ENCODE measurements at places on chromosomes 1 and 21.
A peak's percentile ranks its signal among the peaks of the same experiment; 100 is the strongest.

GRCh38 chr1:241531195-241532161, 700 bp upstream of the KMO start:
- DNase-seq: no peak

GRCh38 chr1:19073311-19074186, 117.1 kb upstream of the IFFO2 start:
- DNase-seq: no peak

DNA sequence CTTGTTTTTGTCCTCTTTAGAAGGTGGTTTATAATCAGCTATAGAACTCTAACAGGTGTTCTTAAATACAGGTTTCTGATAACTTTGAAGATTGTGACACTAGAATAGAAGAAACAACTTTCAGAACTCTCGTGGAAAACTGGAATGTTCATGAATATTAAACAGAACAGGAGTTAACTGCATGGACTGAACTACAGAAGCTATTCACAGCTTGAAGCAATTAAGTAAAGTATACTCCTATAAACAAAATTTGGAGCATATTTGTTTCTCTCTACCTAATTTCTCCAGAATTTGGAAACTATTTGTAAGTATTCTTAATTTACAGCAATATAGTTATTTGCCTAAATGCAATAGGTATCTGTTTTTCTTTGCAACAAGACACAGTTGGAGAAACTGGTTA, 824.8 kb downstream of the ADGRL2 start:
- DNase-seq: no peak

GRCh38 chr1:15508700-15509487, 15.1 kb downstream of the CASP9 start:
- DNase-seq: no peak

DNA sequence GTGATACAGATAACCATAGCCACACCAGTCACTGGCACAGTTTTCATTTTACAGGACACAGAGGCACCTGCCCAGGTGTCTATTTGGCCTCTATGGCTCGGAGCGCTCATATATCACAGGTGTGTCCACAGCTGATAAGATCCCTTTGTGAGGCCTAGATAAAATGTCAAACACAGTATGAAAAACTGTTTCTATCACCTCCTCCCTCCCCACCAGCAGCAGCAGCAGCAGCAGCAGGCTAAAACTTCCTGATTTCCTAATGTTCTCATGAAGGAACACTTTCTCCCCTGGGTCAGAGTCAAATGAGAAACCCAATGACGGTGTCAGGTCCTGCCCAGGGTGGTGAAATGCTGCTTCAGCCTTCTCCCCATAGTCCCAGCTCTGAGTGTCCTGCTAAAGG, 24.4 kb downstream of the ELAPOR1 start:
- no peak for DNase-seq

DNA sequence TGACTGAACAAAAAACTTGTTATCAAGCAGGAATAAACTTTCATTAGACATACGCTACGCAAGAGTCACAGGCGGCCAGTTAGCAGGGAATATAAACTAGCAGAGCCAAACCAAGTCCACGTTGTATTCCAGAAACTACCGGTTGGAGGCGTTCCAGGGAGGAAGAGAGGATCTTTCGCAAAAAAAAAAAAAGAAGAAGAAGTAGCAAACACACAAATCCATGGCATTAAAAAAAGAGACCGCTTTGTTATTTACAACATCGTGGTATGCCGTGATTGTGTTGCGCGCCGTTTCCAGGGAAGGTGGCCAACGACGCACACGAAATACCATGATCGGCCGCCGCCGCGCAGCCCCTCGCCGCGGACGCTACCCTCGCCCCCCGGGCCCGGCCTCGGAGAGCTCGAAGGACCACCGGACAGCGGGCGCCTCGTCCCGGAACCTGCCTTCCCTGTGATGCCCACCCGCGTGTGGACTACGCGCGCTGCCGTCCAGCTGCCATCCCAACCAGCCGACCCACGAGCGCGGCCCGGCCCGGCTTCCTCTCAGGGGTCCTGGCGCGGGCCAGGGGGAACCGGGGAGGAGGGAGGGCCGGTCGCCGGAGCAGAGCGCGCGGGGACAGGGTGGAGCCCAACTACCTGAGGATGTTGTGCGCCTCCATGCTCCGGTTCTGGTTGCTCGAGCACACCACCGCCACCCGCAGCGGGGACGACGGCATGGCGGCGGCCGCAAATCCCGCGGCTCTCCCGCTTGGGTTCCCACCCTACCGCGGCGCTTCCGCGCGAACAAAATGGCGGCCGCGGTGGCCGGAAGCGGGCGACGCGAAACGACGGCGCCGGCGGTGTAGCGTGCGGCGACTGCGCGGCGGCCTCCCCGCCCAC, 581 bp downstream of the SSU72 start:
- peak; percentile 38 for DNase-seq

Data from stimulated activated CD4-positive, alpha-beta T cell treated with anti-CD3 and anti-CD28 coated beads, TNF-alpha, amount 100 ng/mL, for 1 hour (primary cell).